ENCODE measurements at places on chromosomes 3 and 15. TPM values are rescaled to one million over a fixed set of nuclear protein-coding genes. Genes with fewer than 3 reads are reported as not detected.

- DNase-seq = no peak
Observed at GRCh38 chr15:67146875-67147381, 81.5 kb downstream of the SMAD3 start.

DNA sequence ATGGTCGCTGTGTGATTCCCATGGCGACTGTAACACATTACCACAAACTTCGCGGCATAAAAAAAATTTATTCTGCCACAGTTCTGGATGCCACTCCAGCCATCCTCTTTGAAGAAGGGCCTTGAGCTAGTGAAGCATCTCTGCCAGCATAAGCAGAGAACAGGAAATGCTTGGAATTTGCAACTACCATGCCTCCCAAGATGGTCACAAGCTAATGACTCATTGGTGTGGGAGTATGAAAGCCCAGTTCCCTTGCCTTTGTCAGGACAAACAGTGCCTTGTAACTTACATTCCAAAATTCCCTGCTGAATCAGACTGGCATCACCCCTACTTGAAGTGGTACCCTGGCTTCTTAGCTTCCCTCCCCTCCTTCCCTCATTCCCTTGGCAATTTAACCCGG is 129.7 kb downstream of the PROS1 start:
- no peak for DNase-seq

DNA sequence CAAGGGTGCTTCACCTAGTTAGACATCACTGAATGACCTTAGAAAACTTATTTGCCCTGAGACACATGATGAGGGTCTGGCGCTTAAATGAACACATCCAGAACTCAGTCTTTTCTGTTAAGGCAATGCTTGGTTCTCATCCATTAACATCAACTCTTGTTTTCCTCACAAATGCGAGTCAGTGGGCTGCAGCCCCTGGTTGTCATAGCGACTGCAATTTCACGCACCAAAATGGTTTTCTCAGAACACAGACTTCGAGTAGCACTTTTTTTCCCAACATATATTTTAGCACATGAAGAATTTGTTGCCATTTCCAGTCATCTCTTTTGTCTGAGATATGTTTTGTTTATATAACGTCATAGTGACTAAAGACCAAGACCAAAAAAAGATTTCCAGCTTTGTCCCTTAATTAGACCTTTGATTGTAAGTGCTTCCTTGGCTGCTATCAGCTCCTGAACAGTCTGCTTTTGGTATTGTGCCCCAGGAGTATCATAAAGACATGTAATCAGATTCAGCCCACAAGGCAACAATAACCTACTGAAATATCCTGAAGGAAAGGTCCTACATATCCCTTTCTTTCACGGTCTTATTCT is 68.5 kb downstream of the GPR176 start:
- no peak for DNase-seq

- DNase-seq = no peak
Observed at GRCh38 chr15:64562003-64562640, 101.7 kb downstream of the ZNF609 start.

GRCh38 chr3:38480093-38480445 is 16.1 kb upstream of the EXOG start:
- no peak for DNase-seq

DNA sequence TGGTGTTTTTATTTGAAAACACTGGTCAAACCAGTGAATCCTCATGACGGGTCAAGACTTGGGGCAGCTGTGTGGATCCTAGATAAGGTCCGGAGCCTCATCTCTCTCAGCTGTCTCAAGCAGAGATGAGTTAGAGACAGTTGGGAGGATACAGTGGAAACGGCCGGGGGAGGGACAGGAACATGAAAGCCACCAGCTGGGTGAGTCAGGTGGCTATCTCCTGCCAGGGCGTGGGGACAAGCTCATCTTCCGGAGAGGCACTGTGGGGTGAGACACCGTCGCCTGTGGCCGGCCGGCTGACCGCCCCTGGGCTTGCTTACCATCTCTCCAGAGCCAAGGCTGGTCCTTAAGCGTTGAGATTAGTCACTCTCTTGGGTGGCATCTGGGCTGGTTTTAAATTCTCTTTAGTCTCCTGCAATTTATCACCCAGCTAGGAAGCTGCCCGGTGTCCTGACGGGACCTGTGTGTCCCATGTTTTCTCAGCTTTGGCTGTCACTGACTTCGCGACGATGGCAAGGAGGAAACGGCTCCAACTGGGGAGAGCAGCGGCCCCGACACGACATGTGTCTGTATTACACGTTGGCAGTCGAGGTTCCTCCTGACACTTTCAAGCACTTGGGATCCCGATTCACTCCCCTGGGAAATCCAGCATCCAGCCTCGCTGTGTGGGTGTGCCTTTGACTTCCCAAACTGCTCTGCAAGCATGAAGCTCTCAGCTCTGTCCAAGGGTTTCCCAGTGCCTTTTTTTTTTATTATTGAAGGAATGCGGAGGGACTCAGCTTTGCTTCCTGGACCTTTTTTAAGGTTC is 7.5 kb downstream of the ST8SIA2 start:
- DNase-seq = no peak

DNA sequence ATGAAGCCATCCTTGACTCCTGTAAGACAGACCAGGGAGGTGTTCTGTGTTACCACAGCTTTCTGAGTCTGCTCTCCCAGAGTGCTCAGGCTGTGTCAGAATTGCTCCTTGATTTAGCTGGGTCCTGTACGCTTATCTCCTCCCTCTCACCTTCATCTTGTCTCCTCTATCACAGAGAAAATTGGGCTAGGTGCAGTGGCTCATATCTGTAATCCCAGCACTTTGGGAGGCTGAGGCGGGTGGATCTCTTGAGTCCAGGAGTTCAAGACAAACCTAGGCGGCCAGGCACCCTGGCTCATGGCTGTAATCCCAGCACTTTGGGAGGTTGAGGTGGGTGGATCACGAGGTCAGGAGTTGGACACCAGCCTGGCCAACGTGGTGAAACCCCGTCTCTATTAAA is 5.9 kb downstream of the SCAMP5 start:
- DNase-seq = no peak

DNA sequence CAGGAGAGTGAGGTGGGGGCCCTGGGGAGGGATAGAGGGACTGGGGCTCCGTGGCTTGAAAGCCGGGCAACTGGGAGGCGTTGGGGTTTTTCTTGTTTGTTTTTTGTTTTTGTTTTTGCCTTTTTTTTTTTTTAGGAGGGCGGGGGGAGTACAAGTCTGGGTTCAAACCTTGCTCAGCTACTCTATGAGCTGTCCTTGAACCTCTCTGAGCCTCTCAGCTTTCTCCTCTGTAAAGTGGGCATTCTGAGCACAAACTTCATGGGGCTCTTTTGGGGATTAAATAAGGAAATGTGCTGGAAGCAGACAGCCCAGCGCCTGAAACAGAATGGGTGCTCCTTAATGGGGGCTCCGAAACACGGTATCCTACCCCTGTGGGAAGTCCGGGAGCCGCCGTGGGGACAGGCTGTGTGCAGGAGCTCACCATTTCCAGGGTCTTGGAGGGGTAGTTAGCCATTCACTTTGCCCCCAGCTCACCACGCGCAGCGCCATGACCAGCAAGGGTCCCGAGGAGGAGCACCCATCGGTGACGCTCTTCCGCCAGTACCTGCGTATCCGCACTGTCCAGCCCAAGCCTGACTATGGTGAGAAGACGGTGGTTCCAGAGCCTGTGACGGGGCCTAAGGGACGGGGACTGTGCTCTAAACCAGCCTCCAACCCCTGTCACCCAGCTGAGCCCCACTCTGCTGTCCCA is 388 bp downstream of the ACY1 start:
- no peak for DNase-seq

- DNase-seq = no peak
Observed at GRCh38 chr3:11720917-11721411, 77.2 kb upstream of the VGLL4 start.

GRCh38 chr15:53837263-53837662 is 77.8 kb upstream of the WDR72 start:
- DNase-seq = no peak

- no peak for DNase-seq
Observed at GRCh38 chr3:128488636-128488990, 4.4 kb downstream of the GATA2 start.

GRCh38 chr15:89199746-89200145 is 21.6 kb downstream of the RLBP1 start:
- peak; percentile 67 for DNase-seq

GRCh38 chr3:144142151-144142840 is 170.7 kb downstream of the DIPK2A start:
- no peak for DNase-seq

GRCh38 chr3:73547427-73548248 is 77.1 kb downstream of the PDZRN3 start:
- DNase-seq = no peak

GRCh38 chr3:52345521-52346109 is 29.5 kb downstream of the DNAH1 start:
- no peak for DNase-seq

GRCh38 chr3:133474817-133475216 is 75.0 kb downstream of the BFSP2 start:
- no peak for DNase-seq

- no peak for DNase-seq
Observed at GRCh38 chr15:78301828-78302227, 2.4 kb upstream of the SKIC8 start.

GRCh38 chr3:112676659-112677234 is 35.8 kb upstream of the CCDC80 start:
- DNase-seq = peak; percentile 43

- no peak for DNase-seq
Observed at GRCh38 chr15:33506781-33507296, 196.1 kb downstream of the RYR3 start.

DNA sequence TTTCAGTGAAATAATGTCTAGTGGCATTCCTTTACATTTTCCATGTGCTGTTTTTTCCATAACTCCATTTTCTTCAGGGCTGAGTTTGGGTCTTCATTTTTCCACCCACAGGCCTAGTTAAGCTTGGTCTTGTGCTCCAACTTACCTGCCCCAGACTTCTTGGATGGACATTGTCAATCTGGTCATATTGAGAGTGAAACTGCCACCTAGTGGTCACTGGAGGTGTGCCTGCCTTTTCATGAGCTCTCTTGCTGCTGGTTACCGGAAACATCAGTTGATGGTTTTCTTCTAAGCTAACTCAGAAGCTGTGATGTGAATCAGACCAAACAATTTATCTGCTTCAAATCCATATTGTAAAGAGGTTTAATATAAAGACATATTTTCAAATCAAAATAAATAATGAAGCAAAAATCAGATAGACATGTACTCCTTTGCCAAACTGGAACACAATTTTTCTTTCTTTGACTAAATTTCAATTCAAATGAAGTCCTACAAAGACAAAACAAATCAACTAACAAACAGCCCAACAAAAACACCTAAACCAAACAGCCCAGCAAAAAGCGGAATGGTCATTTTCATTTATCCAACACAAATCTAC is 135.1 kb upstream of the RASGRP1 start:
- DNase-seq = peak; percentile 59

DNA sequence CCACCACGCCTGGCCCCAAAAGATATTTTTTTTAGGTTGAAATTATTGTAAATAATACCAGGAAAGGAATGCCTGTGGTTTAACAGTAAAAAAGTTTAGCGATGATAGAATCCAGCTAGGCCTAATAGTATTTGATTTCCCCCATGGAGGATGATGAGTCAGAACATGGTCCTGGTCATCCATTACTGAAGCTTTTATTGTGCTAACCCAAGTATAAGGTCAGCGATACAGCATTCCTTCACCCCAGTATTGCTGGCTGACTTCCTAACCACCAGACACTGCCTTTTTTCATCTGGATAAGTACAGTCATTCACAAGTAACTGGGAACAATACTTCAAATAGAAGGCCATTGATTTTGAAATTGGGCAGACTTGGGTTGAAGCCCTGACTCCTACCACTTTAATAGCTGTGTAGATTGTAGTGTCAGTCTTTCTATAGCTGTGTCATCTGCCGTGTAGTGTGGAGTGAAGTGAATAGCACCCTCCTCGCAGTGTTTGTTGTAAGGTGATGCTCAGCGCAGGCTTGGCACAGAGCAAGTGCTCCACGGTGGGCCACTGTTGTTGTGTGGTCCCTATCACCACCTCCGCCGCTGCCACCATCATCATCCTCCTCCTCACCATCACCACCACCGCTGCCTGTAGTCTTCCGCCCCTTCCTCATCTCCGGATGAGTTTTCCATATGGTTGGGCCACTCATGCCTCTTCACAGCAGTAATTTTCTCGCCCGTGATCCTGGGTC is 436.0 kb upstream of the TPM1 start:
- DNase-seq = no peak

GRCh38 chr3:147368561-147369221 is 37.7 kb downstream of the ZIC4 start:
- no peak for DNase-seq

DNA sequence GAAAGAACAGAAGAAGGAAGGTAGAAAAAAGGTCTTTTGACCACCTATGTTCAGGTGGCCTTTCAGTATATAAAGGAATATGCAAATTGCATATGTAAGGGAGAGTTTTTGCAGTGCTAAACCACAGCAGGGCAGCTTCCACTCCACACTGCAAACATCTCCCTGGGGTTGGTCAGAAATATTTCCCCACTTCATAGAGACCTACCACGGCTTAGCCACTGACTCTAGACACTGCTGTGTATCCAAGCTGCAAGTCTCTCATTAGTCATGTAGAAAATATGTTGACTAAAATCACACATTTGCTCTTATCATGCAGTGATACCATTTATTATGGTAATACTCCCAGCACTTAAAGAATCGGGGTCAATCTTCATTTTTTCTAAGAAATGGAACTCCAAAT is 214.9 kb upstream of the NR2F2 start:
- no peak for DNase-seq

DNA sequence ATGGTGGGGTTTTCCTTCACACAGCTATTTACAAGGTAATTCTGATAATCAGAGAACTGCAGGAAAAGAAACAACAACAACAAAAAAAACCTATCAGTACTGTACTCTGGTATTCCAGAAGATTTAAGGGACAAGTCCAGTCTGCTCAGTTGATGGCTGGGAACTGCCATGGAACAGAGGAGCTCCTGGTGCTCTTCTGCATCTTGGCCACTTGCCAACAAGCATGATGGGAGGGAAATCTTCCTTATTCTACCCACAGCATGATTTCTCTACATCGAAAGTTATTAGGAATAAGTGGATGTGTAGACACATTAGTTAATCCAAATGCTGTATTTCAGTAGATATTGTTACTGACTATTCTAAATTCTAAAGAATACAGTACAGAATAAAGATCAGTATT is 51.7 kb downstream of the RASGRP1 start:
- no peak for DNase-seq

The LRRC34 gene
- total RNA-seq = 5.1 TPM

The ZNF592 gene
- 32.7 TPM for total RNA-seq

The ADGRG7 gene
- not detected for total RNA-seq

The STXBP5L gene
- total RNA-seq = 4.7 TPM

The PLS1 gene
- 20.4 TPM for total RNA-seq

The GOLGA8Q gene
- total RNA-seq = not detected

The ABHD6 gene
- 2.2 TPM for total RNA-seq

The CCDC9B gene
- total RNA-seq = 0.50 TPM

The KCNH8 gene
- 3.7 TPM for total RNA-seq
